Ammon's horn (tissue), 1 donor: ENCODE measurements at places on chromosomes 12 and 14.

DNA sequence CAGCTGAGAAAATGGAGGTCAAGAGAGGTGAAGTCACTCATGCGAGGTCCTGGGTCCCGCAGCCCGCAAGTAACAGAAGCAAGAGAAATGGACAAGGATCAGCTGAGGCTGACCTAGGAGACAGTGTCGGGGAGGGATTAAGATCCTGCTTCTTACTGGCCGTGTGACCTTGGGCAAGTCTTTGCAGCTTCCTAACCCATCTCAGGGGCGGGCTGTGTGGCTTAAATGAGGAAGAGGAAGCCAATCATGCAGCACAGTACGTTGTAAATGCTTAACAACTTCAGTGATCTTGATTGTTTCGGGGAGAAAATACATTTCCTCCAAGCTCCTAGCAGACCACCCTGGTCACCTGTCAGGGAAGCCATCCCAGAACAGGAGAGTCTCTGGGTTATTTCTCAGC is 7.1 kb upstream of the PGF start:
- no peak for DNase-seq

DNA sequence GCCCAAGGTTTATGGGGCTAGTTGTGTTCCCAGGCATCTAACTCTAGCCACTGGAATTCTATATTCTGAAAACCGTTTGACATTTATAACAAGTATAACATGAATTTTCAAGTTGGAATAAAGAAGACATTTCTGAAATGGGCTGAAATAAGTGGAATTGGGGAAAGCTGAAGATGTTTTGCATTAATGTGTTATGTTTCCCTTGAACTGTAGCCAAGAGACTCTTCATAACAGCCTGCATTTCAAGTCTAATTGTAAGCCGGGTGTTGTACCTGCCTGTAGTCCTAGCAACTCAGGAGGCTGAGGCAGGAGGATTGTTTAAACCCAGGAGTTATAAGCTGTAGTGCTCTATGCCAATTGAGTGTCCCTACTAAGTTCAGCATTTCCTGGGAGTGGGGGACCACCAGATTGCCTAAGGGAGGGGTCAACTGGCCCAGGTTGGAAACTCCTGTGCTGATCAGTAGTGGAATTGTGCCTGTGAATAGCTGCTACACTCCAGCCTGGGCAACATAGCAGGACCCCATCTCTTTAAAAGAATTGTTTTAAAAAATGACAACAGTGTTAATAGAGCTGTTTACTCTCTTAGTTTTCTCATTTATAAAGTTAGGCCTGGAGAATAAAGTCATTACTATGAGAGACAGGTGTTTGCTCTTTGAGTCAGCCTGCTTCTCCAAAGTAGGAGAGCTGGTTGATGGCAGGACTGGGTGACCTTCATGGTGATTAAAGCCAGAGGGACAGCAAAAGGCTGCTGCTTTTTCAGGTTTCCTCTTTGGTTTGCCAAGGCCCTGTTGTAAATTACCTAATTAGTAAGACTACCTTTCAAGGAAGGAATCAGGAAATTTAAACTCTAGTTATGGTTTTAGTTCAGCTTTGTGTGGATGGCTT is 483.6 kb upstream of the RGS6 start:
- no peak for DNase-seq

DNA sequence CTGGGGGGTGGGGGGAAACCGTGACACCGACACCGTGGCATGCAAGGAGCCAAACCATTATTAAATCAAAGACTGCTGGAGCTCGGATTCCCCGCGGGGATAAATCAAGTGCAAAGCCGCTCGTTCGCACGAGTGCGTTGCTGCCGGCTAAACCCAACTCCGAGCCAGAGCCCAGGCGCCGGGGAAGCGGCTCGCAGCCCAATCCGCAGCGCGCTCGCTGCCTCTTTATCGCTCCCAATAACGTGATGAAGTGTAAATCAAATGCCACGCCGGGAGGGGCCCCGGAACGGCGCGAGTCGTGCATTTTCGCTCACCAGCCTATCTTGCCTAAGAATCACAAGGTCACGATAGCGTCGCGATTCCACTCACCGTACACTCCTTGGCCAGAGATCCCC is 1.3 kb downstream of the MDGA2 start:
- peak; percentile 30 for DNase-seq

GRCh38 chr12:3468836-3469235 is 22.2 kb upstream of the PRMT8 start:
- no peak for DNase-seq

DNA sequence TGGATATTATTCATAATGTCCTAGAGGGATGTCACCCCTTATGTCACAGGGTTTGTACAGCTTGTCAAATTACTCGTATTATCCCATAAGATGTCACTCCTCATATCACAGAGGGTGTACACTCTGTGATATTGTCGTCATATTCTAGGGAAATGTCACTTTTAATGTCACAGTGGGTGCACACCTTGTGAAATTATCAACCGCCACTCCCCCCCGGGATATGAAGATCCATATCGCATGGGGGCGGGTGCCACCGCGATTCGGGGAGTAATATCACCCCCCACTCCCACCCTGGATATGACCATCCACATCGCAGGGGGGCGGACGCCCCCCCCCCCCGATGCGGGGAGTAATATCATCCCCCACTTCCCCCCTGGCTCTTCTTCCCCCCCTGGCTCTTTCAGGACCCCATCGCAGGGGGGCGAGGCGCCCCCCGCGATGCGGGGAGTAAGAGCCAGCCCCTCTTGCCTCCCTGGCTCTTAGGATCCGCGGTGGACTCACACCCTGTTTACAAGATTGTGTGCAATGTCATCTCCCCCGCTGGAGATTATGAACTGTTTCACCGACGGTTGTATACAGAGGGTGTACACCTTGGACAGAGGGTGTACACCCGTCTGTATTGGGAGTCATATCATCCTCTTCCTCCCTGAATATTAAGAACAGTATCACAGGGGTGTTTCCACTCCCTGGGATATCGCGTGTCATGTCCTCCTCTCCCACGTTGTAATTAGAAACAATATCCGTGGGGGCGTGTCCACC is 92.8 kb downstream of the FRMD6 start:
- no peak for DNase-seq

DNA sequence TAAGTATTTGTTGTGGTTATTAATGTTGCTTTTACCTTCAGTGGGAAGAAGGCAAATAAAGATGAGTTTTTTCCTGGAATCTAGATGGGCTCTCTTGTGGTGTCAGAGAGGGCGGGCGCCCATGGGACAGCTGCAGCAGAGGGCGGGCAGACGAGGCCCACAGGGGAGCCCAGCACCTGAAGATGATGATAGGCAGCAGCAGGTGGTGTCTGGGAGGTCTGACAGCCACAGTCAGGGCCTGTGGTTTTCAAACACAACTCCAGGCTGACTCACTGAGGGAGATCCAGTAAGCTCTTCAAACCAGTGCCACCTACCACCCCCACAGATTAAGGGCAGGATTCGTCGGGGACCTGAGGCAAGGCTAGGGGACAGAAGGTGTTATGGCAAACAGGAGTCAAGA is 42.8 kb downstream of the NKX2-1 start:
- DNase-seq, result no peak

GRCh38 chr14:80356413-80356812 is 145.1 kb upstream of the DIO2 start:
- no peak for DNase-seq

GRCh38 chr14:89719366-89720075 is 235.0 kb downstream of the EFCAB11 start:
- DNase-seq, result no peak

DNA sequence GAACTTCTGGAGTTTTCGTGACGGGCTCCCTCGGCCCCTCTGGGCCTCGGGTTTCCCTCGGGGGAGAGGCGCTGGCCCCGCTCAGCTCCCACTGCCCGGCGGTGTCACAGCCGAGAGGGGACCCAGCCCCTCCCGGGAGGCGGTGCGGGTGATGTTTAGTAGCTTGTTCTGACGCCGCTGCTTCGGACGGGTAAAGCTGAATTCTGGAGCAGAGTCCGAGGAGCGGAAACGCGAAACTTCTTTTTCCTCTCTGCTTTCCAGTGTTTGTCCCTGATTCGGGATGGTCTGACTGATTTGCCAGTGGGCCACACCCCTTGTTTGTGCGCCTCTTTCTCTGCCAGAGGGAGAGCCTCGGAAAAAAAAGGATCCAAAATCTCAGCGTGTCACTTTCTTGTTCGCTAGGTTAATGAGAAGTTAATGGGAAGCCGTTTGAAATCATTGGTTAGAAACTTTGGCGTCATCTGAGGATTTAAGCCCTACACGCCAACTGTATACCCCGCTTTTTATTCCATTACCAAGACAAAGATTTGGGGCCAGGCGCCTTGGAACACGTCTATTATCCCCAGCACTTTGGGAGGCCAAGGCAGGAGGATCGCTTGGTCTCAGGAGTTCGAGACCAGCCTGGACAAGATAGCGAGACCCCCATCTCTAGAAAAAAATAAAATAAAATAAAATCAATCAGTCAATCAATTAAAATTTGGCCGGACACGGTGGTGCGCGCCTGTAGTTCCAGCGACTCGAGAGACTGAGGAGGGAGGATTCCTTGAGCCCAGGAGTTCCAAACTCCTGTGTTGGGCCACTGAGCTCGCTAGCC is 756 bp downstream of the TULP3 start:
- peak; percentile 63 for DNase-seq

GRCh38 chr12:91630083-91630482 is 447.5 kb upstream of the DCN start:
- DNase-seq, result no peak

- DNase-seq, result no peak
Observed at GRCh38 chr14:61662437-61663311, 32.6 kb upstream of the HIF1A start.

DNA sequence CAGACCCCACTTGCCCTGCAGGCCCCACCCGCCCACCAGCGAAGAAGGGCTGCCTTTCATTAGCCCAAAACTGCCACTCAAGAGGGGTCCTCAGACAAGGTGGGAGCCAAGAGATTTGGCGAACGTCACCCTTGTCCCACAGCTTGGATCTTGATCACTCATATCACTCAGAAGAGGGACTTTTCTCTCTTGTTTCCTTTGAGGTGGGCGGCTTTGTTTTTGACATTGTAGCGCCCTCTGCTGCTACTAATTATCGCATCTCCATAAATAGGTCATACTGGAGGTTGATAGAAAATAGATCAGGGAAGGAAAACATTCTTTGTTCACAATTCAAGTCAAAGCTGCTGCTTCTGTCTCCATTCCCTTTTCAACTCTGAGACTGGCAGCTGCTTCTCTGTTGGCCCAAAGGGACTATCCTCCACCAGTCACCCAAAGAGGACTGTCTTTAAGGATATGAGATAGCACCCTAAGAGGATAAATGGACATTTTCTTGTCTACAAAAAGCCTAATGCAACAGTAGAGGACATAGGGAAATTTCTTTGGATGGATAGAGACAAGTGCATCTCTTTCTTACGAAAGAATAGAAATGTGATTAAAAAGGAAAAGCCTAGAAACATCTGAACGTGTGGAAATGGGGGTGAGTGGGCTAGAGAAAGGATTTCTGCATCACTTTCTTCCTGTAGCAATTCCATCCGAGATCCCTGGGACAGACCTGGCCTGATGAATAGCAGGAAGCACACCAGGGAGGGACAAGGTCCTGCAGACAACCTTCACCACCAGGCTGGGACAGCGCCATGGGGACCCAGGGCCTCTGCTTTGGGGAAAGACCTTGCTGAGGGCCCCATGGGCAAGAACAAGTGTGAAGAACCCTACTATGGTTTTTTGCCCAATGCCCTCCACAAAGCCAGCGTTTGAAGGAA is 115.8 kb downstream of the DAD1 start:
- DNase-seq, result peak; percentile 76

- no peak for DNase-seq
Observed at GRCh38 chr14:56797569-56798446, 12.5 kb downstream of the OTX2 start.

DNA sequence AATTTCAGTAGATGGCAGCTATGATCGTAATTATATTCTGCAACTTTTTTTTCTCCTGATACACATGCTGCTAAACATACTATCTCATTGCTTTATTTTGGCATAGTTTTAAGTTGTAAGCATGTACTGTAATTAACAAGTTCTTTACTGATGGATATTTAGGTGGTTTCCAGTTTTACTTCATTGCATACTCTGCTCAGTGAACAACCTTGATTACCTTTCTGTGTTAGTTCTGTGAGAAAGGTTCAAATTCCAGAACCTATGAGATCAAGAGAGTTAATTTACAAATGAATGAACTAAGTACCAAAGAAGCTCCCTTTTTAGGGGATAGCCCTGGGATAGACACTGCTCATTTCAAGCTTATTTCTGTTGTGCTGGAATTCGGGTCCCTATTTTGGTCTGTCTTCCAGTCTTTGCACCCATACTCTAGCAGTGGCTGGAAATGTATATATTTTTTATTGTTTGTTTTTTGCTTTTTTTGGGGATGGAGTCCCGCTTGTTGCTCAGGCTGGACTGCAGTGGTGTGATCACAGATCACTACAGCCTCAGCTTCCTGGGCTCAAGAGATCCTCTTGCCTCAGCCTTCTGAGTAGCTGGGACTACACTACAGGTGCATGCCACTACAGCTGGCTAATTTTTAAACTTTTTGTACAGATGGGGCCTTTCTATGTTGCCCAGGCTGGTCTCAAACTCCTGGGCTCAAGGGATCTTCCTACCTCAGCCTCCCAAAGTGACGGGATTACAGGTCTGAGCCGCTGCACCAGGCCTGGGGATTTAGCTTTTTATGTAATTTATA is 10.6 kb downstream of the PAPOLA start:
- DNase-seq, result no peak

GRCh38 chr12:105347499-105347898 is 17.0 kb downstream of the C12orf75 start:
- no peak for DNase-seq

DNA sequence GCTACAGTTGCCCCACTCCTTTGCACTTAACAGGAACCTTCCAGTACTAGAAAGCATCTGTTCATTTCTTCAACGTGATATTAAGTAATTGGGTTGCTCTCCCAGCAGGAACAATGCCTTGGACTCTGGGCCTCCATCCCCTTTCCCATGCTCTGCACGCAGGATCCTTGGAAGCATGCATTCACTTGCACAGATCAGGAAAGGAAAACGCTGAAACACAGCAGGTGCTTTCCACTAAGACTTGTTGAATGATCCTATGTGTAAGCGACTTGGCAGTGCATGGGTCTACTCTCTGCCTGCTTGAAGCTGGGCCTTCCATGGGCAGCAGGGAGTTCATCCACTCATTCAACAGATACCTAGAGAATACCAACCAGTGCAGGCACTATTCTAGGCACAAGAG is 2.3 kb downstream of the LTBP2 start:
- DNase-seq, result no peak

DNA sequence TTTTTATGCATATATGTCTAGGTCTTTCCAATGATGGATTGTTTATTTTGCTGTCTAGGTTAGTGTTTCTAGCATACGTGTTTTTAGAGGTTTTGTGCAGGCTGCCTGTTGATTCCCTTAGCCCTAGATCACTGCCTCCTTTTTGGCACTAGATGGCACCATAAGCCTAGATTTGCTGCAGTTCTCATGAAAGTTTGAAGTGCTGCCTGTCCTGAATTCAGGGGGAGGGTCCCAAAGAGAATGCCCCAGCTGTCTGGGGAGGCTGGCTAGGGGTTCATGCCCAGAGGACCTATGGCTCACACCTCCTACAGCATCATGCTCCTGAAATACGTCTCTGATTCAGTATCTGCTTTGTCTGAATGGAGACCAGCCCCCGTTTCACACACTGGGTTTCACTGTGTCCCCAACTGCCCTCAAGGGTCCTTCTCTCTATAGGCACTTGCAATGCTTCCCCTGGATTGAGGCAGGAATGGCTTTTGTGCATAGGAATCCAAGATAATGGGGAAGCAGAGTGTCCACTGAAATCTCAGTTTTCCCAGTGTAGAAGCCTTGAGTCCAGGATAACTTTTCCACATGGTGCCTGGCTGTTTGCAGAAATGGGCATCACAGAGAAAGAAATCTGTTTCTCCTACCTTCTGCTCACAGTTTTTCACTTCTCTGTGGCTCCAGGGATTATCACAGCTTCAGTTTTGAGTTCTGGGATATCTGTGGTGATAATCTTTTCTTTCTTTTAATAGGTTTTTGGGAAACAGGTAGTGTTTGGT is 14.2 kb upstream of the TXNRD1 start:
- peak; percentile 80 for DNase-seq

GRCh38 chr12:119202544-119202943 is 23.8 kb downstream of the HSPB8 start:
- no peak for DNase-seq
